ENCODE measurements at places on chromosomes 2 and 18.

DNA sequence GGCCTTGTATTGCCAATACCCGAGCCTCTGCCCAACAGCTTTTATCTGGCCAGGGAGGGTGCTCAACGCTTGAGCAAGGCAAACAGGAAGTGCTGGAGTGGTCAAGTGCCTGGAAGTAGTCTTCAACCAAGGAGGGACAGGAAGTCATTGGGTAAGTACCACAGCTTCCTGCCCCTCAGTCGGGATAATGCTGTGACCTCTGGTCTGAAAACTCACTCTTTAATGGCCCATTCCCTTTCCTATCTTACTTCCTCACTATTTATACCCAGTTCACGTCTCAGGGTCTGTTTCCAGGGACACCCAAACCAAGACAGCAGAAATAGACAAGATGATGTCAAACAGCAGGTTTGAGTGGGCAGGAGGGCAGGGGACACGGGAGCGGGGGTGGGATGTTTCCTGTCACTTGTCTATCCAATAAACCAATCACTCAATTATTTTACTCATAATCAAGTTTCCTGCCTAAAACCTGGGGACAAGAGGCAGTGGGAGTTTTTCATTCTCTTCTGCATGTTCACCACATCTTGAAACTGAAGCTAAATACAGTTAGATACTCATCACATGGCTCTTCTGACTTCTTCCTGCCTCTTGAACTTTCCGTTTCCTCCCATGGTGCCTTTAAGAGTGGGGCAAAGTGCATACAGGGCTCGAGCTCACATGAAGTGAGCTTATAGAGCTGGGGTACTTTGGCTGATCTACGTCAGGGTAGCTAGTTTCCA lies 68.9 kb upstream of the CAB39 start:
- DNase-seq = peak; percentile 54

GRCh38 chr2:188522517-188522916 lies 230.8 kb downstream of the GULP1 start:
- no peak for DNase-seq

GRCh38 chr2:150517951-150518680 lies 30.6 kb upstream of the RND3 start:
- DNase-seq = no peak

DNA sequence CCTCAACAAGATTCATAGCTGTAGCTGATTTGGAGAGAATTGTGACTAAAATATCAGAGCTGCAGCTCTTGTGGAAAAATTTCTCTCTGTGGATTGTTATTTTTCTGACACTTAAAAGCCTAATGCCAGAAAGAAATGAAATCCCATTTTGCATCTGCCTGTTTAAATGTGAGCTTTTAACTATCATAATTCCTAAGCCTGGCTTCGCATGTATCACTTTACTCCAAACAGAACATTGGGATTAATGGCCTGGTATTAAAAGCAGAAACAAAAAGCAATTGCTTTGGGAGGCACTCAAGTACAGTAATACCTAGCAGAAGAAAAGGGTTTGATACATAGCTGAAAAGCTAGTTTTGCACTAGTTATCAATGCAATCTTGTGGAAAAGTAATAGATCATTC lies 164.2 kb upstream of the FSHR start:
- DNase-seq = no peak

- DNase-seq = no peak
Measured at GRCh38 chr18:3493501-3494244, 43.7 kb downstream of the TGIF1 start.

GRCh38 chr2:67702284-67702683 lies 305.2 kb downstream of the ETAA1 start:
- DNase-seq = no peak

DNA sequence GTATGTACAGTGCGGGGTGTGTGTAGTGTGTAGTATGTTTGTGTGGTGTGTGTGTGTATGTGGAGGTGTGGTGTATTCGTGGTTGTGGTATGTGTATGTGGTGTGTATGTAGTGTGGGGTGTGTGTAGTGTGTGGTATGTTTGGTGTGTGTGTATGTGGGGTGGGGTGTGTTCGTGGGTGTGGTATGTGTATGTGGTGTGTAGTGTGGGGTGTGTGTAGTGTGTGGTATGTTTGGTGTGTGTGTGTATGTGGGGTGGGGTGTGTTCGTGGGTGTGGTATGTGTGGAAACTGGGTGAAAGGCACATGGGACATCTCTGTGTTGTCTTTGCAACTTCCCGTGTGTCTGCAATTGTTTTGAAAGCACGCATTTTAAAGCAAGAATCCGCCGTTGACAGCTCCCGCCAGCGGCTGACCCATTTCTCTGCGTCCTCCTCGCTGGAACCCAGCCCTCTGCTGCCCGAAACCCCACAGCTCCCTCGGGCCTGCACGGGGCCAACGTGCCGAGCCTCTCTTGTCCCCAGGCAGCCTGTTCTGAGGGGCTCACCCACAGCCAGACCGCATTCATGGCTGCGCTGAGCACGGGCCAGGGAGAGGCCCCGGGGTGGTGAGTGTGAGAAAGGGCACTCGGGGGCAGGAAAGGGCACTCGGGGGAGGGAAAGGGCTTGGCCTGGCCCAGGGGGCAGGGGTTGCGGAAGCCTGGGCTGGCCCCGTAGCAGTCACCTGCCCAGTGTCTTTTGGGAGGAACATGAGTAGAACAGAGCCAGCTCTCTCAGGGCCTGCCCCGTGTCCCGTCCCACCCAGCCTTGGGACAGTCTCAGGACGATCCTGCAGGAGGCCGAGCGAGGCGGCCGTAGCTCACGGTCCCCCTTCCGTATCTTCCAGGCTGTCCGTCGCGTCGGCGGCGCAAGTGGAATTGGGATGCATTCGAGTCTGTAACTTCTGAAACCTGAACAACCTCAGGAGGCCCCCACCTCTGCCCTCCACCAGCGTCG lies 61.4 kb downstream of the TWIST2 start:
- DNase-seq = no peak

DNA sequence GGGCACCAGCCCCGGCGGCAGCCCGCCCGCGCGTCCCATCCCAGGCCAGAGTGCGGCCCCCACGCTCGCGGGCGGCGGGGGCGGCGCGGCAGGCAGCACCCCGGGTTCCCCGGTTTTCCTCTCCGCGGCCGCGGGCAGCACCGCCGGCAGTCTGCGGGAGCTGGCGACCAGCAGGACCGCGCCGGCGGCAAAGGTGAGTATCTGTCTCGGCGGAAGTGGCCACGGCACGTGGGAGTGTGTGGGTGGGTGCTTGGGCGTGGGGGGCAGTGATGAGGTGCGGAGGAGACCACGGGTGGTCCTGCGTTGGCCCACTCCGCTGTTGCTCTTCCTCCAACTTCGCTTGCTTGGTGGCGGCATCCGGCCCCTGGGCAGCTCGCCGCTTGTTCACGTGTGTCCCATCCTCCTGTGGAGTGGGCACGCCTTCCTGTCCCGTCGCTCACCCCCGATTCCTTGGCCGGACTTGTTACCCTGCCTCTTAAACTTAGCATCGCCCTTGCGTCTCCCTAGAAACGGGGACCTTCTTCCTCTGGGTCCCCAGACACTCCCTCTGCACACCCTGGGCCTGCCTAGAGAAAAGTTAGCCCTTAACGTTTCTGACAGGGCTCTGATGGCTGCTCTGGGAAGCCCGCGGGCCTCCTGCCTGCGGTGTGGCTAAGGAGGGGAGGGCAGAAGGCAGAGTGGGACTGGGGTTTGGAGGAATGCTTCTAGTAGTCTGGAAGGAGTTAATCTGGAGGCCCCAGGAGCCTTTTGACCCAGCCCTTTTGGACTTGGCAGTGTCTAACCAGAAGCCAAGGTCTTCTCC lies 1.1 kb downstream of the SH3RF3 start:
- DNase-seq = no peak

- DNase-seq = peak; percentile 70
Measured at GRCh38 chr2:26745609-26746327, 18.3 kb upstream of the SLC35F6 start.

DNA sequence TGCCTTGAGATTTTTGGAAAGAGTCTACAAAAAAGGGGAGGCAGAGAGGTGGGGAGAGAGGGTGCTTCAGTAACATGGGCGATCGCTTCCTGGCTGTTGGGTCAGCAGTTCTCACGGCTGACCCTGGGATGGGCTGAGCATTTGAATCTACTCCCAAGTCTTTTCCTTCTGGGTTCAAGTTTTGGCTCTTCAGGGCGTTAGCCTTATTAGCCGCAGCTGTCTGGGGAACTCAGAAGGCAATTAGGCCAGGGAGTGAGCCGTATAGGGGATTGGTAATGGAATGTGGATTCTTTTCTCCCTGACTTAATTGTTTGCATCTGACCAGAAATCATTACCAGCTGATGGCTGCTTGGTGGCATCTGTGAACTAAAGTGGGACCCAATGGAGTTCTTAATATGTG lies 250.5 kb upstream of the SKOR2 start:
- no peak for DNase-seq

GRCh38 chr2:239239607-239240413 lies 161.0 kb downstream of the HDAC4 start:
- DNase-seq = no peak

GRCh38 chr2:216791303-216791702 lies 68.6 kb downstream of the TNP1 start:
- no peak for DNase-seq

- no peak for DNase-seq
Measured at GRCh38 chr2:202911203-202911511, 316 bp downstream of the WDR12 start.

DNA sequence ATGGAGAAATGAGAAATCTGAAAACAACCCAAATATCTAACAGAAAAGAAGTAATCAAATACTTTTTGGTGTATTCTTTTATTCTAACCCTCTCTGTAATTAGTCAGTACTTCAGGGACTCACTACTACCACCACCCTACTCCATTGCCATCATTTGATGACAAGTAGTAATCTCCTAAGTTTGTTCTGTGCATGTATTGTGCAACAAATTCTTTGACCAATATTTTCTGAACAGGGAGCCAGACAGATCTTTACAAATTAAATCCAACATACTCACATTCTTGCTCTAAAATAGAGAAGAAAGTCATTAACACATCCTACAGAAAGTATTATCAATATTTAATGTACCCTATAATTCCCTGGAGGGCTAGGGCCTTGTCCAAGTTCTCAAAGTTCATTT lies 1416.4 kb downstream of the DSC3 start:
- no peak for DNase-seq

DNA sequence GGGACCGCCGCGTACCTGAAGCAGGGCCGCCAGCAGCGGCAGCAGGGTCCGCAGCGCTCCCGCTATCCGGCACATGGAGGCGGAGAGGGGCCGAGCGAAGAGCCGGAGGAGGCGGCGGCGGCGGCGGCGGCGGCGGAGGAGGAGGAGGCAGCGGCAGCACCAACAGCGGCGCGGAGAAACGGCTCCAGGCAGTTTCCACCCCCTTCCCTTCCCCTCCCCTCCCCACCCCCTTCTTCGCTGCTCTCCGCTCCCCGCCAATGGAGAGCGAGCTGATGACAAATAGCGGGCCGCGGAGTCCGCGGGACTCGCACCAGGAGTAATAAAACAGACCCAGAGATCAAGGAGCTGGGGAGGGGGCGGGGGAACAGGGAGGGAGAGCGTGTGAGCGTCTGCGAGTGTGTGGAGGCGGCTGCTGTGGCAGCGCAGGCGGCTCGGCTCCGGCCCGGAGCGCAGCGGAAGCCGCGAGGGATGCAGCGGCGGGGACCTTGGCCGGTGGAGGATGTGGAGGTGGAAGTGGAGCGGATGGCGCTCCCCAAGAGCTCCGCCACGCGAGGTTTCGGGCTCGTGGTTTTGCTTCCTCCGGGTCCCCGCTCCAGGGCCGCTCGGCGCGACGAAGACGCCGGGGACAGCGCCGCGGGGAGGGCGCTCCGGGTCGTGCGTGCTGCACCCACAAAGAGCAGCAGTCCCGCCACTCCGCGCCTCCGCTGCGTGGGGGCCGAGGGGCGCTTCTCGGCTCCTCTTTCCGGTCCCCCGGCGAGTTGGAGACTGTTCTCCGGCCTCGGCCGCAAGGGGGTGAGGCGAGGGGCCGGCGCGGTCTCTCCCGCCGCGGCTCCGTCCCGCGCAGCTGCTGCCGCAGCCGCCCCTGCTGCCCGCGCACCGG lies at the start of gene CDH2:
TSS of gene CDH2 (minus strand) at position 183 of the 880 bp plus-strand sequence. CDS start at position 75, 108 bp downstream.
- DNase-seq = no peak

DNA sequence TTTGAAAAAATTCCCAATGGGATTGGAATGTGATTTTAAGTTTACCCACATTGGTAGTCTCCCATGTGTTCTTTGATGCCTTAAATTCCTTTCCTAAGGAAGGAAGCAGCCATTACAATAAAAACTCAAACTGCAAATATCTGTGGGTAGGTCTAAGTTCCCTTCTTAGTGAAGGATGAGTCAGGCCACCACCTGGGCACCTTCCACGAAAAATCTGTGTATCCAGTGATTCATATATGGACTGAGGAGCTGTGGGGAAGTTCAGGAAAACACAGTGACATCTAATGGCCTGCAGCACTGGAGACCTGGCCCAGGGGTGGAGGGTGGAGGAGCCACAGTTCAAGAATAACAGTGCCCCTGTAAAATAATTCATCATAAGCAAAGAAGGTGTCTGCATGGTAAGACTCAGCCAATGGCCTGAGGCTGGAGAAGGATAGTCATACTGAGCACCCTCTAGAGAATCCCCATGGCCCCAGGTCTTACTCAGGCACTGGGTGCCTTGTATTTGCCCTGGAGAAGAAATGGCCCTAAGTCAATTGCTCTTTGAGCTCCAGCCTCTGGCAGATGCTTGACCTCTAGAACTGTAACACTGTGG lies 248.6 kb downstream of the SP3 start:
- no peak for DNase-seq

DNA sequence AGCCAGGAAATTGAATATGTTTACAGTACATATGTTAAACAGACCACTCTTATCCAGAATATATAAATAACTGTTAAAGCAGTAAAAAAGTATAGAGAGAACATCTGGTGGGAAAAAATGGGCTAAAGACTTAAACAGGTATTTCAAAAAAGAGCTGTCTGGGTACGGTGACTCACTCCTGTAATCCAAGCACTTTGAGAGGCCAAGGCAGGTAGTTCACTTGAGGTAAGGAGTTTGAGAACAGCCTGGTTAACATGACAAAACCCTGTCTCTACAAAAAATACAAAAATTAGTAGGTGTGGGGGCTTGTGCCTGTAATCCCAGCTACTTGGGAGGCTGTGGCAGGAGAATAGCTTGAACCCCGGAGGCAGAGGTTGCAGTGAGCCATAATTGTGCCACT lies 171.4 kb upstream of the FSIP2 start:
- DNase-seq = no peak

DNA sequence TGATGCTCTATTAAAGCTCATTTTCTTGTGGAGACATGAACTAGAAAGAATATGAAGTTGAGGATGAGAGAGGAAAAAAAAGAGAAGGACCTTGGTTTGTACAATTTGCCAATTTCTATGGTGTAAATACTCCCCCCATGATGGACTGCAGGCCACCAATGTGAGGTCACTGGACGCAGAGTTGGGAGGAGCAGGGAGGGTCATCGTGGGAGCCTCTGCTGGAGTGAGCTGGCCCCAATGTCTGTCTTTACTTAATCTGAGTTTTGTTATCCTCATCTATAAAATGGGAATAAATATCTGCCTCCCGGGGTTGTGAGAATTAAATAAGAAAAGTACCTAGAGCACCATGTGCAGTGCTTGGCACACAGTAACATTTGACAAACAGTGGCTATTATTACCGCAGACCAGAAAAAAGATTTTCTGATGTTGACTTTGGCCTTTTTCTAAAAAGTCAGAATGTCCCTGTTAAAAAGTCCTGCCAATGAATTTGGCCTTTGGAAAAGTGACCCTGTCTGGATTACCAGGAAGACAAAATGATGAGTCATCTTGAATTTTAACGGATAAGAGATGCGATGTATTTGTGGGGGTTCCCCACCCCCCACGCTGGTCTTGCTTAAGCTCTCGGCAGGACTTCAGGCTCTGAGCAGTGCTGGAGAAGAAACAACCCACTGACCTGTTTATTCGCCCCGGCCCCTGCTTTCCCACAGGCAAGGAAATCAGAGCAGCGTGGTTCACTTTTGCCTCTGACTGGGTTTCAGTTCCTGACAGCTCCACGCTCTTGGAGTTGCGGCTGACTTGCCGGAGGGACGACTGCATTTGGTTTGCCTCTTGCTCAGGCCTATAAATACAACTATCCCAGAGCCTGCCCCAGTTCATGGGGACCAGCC lies 50.3 kb upstream of the FOSL2 start:
- no peak for DNase-seq

Measured in CD4-positive, alpha-beta T cell treated with Interleukin-12 subunit alpha and Interleukin-12 subunit beta, for 1 hour (primary cell).